ENCODE measurements at places on chromosomes 3 and 15.
A peak's percentile ranks its signal among the peaks of the same experiment; 100 is the strongest.

DNA sequence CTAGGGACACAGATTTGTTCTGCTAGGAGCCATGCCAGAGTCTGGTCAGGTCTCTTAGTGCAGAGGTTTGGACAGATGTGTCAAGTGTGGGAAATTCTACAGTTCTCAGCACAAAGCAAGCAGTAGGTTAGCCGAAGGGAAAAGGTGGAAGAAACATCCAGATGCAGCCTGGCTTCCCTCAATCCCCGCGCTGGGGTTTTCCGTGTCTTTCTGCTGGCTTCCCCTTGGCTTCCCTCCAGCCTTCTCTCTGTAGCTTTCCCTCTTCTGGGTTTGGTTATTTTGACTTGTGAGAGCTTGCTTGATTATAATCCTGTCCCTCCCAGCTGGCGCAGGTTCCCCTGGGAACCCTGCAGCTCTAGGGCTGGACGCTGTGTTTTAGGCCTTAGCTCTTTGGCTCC is 4.1 kb downstream of the TF start:
- no peak for DNase-seq

GRCh38 chr3:125313060-125313635 is 62.0 kb downstream of the ZNF148 start:
- no peak for DNase-seq

- DNase-seq, result no peak
Measured at GRCh38 chr15:38455092-38455491, 1.2 kb downstream of the FAM98B start.

DNA sequence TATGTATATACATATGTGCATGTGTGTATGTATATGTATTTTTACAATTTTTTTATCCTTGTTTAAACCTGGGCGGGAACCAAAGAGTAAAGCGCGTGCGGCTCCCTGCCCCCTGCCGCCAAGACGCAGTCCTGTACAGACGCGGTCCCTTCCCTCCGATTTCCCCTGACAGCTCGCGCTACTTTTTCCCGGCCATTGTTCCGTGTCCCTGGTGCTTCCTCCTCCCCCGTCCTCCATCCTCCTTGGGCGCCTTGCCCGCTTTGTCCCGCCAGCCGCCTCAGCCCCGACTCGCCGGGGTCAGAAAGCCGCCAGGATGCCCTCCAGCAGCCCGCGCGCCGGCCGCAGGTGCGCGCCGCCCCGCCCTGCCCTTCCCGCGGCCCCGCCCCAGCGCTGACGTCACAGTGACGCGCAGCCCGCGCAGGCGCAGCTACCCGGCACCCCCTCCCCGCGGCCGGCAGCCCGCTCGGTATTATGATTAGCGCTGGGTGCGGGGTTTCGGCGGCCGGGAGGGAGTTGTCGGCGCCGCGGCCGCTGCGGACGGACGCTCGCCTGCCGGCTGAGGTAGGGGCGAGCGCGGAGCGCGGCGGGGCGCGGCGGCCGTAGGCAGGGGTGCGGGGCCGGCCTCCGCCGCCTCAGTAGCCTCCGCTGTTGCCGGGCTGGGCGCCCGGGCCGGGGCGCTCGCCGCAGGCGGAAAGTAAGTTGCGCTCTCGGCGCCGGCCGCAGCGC is at the start of gene SNRK:
TSS of gene SNRK (plus strand) at position 426 of the 726 bp plus-strand sequence. CDS start 16,664 bp downstream, outside the sequence.
- peak; percentile 85 for DNase-seq

DNA sequence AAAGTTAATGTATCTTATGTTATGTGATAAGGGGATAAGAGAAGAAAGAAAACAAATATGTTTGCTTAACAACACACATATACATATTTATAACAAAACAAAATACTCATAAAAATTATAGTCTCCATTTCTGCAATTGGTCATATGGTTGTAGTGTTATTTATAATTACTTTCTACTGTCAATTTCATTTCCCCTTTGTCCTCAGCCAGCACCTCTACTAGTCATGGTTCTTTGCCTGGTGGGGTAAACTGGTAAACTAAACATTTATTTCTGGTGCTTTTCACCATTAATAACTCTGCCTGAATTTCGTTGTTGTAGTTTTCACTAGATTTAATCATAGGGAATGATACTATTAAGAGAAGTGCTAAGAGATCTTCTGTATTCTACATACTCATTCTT is 88.0 kb upstream of the ALCAM start:
- no peak for DNase-seq

- DNase-seq, result no peak
Measured at GRCh38 chr3:10941972-10942371, 50.6 kb upstream of the SLC6A1 start.

DNA sequence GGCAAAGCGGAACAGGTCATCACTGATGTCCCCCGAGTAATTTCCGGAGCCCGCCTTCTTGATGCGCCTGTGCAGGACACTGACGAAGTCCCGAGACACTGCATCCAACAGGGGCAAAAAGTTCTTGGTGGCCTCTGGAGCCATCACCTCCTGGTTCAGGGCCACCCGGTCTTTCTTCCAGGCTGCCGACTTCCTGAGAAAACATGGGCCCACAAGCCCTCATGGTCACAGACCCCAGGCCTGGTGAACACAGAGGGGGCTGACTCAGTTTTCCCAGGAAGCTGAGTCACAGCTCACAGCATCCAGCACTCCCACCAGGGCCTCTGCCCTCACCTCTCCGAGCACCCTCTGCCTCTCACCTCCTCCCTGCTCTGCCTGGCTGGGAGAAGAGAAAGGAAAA is 22.4 kb downstream of the CYP11A1 start:
- DNase-seq, result no peak

DNA sequence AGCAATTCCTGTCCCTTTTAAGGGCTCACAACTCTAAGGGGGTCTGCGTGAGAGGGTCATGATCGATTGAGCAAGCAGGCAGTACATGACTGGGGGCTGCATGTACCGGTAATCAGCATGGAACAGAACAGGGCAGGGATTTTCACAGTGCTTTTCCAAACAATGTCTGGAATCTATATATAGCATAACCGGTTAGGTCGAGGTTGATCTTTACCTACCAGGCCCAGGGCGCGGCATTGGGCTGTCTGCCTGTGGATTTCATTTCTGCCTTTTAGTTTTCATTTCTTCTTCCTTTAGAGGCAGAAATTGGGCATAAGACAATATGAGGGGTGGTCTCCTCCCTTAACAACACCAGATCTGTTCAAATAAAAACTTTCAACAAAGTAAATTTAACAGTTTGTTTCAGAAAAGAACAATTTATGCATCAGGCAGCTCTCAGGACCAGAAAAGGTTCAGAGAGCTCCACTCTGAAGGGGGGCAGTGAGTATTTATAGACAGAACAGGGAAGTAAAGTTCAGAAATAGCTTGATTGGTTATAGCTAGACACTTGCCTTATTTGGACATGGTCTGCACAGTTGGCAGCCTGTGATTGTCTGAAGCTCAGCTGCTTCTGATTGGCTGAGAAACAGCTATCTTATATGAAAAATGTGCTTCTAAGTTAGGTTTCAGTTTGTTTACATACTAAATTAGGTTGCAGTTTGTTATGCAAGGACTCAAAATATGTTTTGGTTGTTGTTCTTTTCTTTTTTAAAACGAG is 17.2 kb upstream of the B4GALT4 start:
- no peak for DNase-seq
